ENCODE measurements at places on chromosomes 3 and 15.

GRCh38 chr3:56124546-56124945 is 343.7 kb downstream of the ERC2 start:
- DNase-seq = no peak

GRCh38 chr3:72505539-72506405 is 342.5 kb downstream of the SHQ1 start:
- no peak for DNase-seq

DNA sequence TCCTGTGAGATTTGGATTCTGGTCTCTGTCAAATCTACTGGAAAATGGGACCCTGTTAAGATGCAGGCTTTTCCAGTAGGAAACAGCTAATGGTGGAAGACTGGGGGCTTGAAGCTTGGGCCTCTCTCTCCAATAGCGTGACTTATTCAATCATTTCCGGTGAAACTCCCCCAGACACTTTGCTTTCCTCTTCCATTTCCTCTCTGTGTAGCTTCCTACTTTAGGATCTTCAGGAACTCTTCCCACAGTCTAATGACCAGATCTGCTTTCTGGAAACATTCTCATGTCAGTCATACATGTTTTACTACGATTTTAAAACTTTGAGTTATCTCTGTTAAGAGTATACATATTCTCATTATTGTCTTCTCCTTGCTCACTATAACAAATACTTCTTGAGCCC is 28.0 kb upstream of the TPRG1 start:
- no peak for DNase-seq

GRCh38 chr15:84766461-84767035 is 18.2 kb downstream of the ZNF592 start:
- DNase-seq = no peak

DNA sequence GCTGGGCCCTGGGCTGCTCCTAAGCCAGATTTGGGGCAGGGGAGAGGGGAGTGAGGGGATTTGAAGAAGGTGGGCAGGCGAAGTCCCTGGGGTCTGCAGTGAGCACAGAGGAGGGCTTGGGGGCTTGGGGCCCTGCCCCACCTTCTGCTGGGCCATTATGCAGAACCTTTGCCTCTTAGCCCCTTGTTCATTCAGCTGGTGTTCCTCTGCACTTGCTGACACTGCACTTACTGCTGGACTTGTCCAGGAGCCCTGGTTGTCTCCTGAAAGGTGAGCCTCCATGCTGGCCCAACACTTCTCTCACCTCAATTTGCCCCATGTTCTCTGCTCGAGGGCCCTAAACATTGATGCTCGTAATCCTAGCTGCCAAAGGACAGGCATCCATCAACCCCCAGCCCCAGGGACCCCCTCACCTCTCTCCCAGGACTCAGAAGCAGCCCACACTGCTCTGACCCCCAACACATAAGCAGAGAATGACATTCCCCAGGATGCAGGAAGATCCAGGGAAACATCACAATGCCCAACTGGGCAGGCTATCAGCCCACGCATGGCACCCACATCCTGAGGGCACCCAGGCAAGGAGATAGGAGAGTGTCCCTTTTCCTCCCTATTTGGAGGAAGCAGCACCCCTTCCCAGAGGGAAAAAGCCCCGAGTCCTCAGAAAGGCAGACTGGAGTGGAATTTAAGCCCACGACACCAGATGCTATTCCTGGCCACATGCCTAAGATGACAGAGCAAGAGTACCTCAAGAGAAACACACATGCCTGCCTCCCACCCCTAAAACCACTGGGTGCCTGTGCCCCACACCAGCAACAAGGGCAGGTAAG is 76.8 kb downstream of the ADCY5 start:
- DNase-seq = no peak

GRCh38 chr3:2850701-2851100 is 259.5 kb downstream of the IL5RA start:
- DNase-seq = no peak

DNA sequence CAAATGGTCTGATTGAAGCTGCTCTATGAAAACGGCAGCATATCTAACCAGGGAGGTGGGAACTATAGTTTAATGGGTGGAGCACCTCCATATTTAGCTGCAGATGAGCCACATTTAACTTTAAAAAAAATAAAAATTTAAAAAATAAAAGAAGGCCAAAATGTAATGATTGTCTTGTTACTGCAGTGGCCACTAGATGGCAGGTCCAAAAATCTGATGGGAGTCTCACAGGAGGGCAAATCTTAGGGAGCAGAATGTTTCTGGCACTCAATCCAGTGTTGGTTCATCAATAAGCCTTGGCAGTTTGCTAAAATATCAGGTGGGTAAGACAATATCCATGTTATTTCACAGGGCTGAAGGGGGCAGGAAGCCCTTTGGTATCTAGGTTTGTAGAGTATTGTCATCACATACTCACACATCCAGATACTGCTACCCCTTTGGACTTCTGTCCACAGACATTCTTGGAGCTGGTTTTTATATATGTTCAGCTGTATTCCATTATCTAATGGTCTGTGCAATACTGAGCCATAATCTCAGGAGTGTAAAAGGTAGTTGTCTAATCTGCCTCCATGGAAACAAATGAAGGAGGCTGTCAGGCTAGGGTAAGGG is 233.3 kb downstream of the TIGIT start:
- no peak for DNase-seq

DNA sequence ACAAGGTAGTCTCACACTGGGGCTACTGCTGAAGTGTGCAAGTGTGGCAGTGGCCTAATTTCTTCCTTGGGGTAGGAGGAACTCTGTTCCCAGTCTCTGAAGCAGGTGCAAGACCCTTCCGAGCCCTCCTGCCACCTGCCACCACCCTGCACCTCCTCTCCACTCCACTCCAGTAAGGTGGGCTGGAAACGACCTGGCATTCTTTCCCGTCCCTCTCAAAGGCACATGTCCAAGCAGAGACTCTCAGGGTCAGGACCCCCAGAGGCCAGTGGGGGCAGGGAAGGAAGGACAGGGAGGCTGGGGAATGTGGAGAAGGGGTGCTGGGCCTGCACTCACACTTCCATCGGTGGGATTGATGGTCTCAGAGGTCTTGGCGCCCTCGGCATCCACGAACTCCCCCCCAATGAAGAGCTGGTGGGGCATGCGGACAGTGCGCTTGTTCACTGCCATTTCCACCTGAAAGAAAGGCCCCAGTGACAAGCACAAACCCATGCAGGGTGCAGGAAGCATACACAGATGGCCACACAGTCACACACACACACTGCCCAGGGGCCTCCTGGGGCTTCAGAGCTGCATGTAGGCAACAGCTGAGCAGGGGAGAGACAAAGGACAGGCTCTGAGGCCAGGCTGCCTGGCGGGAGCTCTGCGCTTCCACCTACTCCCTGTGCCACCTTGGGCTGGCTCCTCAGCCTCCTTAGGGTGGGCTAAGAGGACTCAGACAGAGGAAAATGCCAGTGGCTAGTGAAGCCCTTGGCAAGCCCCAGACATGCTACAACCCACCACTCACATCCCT is 43.8 kb downstream of the ALDH1L1 start:
- no peak for DNase-seq

DNA sequence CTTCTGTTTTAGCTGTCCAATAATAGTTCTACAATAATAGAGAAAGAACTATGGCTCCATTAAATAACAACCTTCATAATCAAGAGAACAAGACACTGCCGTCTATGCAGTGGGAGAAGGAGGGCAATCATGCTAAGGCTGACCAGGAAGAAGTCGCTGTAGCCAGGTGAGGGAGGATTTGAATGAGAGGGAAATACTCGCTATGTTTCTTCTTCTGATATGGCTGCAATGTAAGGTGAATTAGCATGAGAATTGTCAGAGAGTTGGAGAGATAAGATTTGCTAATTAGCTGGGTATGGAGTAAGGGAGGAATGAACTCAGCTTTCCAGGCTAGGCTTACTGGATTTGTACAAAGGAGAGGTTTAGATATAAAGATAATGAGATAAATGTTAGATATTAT is 555.4 kb upstream of the ZNF385D start:
- DNase-seq = no peak

DNA sequence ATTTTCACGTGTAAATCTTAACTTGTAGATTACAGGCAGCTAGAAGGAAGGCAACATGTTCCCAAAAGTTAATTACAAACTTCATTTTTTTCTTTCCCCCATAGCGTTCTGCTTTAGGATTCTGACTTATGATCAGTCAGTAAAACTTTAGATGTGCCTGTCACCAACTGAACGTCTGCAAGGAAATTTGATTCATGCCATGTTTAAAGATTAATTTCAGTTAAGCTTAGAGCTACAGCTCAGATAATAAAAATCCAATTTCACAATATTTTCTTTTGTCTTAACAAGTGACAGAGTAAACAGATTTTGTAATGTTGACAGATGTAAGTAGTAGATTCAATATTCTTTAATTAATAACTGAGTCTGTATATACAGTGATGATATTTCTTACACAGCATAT is 253.1 kb downstream of the NFKBIZ start:
- no peak for DNase-seq

DNA sequence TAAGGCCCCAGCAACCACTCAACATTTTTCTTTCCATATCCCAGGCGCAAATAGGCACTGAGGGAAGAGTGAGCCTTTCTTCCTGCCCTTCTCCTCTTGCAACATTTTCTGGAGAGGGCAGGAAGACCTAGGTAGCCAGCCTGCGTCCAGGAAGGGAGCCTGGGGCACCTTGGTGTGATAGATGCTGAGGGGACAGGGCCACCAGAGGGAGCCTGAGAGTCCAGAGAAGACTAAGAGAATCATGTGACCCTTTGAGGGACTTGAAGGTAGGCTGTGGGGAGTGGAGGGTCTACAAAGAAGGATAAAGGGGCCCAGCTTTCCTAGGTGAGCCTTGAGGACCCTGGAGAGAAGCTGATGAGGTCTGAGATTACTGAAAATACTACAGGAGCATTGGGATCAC is 346.6 kb downstream of the CNTN6 start:
- no peak for DNase-seq

GRCh38 chr15:25406261-25406660 is 32.6 kb downstream of the UBE3A start:
- DNase-seq = no peak

GRCh38 chr3:142930463-142930862 is 33.0 kb downstream of the PAQR9 start:
- DNase-seq = no peak

DNA sequence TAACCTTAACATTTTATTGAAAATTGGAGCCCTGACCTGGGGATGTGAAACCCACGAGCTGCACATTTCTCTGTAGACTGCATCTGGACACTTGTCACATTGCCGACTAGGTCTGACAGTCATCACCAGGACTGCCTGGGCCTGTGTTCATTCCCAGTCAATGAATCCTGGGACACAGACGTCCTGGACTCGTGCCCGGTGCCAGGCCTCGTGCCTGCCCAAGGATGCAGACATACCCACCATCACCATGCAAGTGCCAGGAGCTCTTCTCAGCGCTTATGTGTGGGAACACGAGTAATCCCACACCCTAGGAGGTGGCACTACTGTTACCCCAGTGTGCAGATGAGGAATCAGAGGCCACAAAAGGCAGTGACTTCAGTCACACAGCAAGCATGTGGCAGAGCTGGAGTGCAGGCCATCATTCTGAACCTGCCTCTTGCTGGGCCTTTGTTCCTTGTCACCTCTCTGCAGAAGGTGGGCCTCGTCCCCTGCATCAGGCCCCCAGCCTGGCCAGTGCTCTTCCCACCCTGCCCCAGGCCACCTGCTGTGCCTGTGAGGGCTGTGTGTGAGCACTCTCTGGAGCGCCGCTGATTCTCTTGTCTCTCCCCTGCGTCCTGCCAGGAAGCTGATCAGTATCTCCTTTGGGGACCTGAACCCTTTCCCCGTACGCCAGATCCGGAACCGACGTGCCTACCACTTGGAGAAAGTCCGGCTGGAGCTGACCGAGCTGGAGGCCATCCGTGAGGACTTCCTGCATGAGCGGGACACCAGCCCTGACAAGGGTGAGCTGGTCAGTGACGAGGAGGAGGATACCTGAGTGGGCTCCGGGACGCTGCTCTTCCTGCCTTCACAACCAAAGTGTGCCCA is 58.5 kb downstream of the ADAMTS7 start:
- no peak for DNase-seq

GRCh38 chr15:68755731-68756130 is 65.0 kb downstream of the ANP32A start:
- no peak for DNase-seq

GRCh38 chr3:86792316-86792715 is 198.6 kb downstream of the VGLL3 start:
- no peak for DNase-seq

- no peak for DNase-seq
Measured at GRCh38 chr15:80591471-80591870, 103.6 kb upstream of the ABHD17C start.

DNA sequence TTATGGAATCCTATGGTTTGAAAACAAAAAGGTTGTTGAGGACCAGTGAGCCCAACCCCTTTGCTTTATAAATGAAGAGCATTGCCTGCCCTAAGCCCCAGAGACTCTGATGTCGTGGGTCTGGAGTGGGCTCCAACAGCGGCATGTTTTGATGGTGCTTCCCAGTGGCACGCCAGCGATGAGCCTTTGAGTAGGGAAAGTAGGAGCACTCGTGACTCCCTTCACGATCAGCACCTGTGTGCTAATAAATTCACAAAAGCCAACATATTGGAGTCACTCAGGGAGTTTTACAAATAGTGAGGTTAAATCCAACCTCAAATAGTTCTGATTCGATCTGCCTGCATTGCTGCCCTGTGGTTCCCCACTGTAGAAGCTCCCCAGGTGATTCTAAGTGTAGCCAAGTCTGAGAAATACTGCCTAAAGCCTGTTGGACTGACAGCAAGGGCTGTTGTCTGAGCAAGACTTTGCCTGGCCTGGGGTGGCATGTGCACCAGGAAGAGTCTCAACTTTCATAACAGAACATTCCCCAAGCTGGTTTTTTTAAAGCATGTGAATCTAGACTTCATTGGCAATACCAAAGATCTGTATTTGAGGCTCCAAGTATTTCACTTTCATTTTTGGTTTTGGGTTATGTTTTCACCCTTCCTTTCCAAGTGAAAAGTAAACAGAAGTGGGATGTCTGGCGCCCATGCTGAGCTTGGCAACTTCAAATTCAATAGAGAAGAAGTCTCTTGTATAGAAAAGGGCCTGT is 9.9 kb downstream of the CCR5 start:
- DNase-seq = no peak

DNA sequence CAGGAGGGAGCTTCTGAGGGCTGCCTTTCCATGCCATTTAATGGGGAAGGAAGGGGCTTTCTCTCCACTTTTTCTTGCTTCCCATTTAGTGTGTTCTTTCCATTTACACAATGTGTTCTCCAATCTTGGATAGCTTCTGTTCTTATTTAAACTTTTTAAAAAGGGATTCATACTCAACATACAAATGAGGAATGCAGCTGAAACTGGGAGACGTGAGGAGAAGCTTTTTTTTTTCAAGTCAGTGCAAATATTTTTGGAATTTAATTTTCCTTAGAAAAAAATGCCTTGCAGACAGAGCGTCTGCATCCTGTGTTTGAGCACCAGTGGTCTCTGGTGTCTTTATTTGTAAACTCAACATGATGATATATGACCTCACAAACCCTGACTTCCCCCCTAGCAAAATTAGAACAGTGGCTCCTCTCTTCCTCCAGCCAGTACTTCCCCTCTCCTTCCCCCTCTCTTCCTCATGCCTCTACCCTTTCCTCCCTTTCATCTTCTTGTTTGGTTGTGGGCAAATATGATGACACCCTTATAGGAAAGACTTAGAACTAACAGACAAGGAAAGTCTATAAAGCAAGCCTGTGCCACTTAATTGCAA is 48.1 kb upstream of the PCSK6 start:
- DNase-seq = no peak

GRCh38 chr3:29374226-29374625 is 93.4 kb downstream of the RBMS3 start:
- DNase-seq = no peak
